SIG-M5 (cell line): ENCODE measurements at places on chromosomes 5 and 9.

DNA sequence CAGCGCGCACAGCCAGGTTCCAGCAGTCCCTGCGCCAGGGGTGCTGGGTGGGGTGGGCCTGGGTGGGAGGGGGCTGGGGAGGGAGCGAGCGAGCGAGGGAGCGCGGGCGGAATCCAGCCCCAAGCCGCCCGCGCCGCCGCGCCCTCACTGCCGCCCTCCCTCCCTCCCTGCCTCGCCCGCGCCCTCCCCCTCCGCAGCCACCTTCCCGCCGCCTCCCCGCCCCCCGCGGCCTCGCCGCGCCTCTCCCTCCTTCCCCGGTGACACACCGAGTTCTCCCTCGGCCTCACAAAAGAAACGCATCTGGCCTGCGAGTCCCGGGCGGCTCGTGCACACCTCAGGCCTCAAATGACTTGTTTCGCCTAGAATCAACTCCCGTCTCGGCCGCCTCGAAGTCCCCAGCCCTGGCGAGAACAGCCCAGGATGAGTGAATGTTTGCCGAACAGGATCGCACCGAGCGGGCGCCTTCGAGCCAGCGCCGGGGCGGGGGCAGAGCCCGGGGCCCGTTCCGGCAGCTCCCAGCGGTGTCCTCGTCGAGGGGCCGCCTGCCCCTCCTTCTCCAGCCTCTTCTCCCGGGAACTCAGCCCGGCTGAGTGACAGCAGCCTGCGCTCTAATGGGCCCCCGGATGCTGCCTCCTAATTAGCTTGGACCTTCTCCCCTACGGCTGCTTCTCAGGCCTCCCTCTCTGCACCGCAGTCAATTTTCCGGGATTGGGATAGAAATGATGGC lies 371 bp upstream of the PITX1 start:
- no peak for DNase-seq

- DNase-seq, result no peak
Measured at GRCh38 chr5:156497804-156498208, 170.8 kb downstream of the SGCD start.

DNA sequence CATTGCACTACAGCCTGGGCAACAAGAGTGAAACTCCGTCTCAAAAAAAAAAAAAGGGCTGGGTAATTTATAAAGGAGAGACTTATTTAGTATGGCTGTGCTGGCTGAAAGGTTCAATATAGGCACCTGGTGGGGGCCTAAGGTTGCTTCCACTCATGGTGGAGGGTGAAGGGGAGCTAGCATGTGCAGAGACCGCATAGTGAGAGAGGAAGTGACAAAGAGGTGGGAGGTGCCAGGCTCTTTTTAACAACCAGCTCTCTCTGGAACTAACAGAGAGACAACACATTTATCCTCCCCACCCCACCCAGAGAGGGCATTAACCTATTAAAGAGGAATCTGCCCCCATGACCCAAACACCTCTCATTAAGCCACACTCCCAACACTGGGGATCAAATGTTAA lies 28.9 kb upstream of the SERINC5 start:
- no peak for DNase-seq

DNA sequence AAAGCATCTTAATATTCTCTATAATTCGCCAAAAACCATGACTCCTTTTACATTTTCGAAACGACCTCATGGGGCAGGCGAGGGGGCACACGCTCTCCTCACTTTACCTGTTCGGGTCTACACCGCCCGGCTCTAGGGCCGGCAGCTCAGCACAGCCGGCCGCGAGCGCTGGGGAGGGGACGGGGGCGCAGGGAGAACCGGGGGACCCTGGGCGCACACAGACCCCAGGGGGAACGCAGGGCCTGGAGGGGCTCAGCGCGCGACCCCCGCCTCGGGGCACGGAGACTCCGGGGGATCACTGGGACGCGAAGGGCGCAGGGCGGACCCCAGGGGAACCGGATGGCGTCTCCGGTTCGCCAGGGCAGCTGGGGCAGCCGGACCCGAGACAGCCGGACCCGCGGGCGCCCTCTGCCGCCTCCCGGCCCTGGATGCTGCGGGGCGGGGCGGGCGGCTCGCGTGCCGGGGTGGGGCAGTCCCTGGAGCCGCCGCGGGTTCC lies at the start of gene AHRR:
AHRR (plus strand) TSS at position 485 of the 496 bp plus-strand sequence. CDS start 22,189 bp downstream, outside the sequence.
- DNase-seq, result no peak

GRCh38 chr9:86470326-86470725 lies 116.1 kb upstream of the TUT7 start:
- no peak for DNase-seq

DNA sequence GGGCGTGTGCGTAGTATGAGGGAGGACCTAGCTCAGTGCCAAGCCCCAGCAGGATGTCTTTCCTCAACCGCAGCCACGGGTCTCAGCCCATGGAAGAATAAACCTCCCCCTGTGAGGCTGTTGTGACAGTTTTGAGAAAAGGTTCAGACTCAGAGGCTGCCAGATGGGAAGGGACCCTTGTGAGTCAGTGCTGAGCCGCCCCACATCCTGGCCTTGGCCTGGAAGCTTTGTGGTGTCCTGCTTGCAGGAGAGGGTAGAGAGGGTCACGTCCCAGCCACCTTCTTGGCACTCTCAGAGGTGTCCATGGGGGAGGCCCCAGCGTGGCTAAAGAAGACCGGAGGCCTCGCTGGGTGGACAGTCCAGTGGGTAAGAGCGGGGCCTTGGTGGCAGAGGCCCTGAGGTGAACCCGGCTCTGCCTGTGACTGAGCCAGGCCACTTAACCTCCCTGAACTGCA lies 2.8 kb downstream of the GRHPR start:
- DNase-seq, result no peak

- DNase-seq, result no peak
Measured at GRCh38 chr9:88590558-88591146, 55.7 kb downstream of the NXNL2 start.

GRCh38 chr5:121497176-121497575 lies 354.5 kb upstream of the FTMT start:
- DNase-seq, result no peak

GRCh38 chr5:143447983-143448382 lies 44.5 kb upstream of the NR3C1 start:
- no peak for DNase-seq

DNA sequence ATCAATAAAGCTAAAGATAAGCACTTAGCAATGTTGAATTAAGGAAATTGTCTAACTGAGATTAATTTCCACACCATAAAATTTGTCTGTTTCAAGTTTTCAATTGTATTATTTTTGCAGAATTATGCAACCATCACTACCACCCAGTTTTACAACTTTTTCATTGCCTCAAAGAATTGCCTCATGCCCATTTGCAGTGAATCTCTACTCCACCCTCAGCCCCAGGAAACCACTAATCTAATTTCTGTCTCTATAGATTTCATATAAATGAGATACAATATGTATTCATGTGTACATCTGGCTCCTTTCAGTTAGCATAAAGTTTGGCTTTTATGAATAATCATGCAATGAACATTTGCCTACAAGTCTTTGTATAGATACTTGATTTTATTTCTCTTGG lies 72.9 kb downstream of the PTCD2 start:
- no peak for DNase-seq

DNA sequence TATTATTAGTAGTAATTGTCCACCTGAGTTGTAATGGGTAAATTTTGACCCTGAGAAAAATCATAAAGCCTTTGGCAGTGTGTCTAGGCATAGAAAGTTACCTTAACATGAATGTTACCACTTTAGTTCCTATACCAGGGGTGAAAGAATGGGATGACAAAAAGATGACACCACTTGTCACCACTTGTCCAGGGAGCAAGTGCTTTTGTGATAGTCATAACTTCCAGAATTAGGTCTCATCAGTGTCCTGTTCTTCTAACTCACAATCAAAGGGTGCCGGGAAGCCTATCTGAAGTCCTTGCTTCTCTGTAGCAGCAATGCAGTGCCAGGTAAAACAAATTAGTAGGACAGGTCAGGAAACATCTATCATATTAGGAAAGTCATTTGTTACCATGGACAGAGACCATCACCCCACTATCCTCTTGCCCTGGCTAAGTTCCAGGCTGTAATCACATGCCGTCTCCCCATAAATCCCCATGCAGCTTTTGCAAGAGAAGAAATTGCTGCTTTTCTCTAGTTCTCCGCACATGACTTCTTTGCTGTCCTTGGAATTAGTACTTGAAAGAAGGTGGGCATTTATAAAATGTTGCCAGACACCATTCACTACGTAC lies 156.5 kb upstream of the SGCD start:
- no peak for DNase-seq

DNA sequence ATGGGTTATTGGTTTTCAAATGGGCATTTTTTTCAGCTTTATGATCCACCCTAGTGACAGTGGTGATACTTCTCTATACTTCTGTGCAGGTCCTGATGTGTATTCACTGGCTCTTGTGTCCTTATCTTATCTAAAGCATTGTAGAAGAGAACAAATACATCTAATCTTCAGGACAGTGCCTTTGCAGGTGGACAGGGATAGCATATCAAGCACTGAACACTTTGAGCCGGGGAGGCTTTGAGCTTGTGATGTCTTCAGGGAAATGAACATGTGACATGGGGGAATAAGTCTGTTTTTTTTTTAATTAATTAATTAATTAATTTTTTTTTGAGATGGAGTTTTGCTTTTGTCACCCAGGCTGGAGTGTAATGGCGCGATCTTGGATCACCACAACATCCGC lies 115.5 kb upstream of the KLF4 start:
- no peak for DNase-seq

DNA sequence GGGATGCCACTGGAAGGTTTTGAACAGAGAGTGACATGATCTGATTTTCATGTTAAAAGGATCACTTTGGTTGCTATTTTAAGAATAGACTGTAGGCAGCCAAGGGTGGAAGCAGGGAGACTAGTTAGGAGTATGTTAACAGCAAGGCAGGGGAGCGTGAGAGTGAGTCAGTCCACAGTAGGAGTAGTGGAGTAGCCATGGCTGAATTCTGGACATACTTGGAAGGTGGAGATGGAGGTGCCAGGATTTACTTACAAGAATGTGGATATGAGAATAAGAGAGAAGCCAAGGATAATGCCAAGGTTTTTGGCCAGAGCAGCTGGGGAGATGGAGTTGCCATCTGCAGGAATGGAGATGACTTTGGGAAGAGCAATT lies 118.8 kb downstream of the GALNT10 start:
- DNase-seq, result no peak

GRCh38 chr5:43371821-43372220 lies 40.4 kb downstream of the CCL28 start:
- DNase-seq, result no peak

GRCh38 chr5:89303033-89303480 lies 420.1 kb upstream of the MEF2C start:
- no peak for DNase-seq

GRCh38 chr5:95066048-95066447 lies 218.8 kb downstream of the MCTP1 start:
- DNase-seq, result no peak

DNA sequence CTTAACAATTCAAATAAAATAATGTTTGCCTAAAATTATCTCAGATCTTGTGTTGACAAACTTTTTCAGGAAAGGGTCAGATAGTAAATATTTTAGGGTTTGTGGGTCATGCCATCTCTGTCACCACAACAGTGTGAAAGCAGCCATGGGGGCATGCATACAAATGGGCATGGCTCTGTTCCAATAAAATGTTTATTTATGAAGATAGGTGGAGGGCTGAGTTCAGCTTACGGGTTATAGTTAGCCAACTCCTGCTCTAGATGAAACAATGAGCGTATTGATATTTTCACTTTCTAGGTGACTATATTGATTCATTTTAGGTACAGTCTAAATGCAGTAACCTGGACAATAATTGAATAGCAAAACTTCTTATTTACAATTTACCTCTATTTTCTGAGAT lies 533.8 kb upstream of the CLINT1 start:
- no peak for DNase-seq

GRCh38 chr5:147411359-147412319 lies 98.2 kb downstream of the DPYSL3 start:
- DNase-seq, result no peak

DNA sequence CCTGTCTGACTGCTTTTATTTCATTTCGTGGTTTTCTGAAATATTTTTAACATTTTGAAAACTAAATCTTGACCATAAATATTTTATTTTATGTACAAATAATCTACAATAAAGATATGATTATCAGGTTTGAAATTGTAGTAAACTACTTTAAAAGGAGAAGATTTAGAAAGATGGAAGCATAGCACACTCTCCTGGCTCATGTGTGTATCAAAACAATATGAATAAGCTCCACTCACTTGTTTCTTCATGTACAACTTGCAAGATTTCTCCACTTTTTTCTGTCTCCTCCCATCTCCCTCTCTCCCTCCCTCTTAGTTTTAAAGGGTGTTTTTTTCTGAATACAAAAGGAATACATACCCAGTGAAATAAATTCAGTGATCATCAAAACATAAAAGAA lies 15.4 kb upstream of the VPS13A start:
- no peak for DNase-seq

DNA sequence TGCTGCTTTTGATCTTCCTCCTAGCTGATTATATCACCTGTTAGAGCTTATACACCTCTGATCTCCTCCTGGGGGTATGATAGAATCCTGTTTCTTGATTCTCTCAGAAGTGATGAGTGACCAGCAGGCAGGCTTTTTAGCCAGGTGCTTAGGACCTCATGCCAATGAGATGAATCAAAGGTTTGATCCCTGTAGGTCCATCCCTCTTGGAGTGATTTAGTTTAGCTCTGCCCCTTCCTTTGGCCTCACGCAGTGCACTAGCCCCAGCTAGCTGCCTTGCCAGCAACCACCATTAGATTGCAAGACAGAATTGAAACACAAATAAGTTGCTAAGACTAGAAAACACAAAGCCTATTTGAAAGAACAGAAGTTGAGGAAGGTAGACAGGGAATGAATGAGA lies 84.4 kb downstream of the ZSWIM6 start:
- no peak for DNase-seq

DNA sequence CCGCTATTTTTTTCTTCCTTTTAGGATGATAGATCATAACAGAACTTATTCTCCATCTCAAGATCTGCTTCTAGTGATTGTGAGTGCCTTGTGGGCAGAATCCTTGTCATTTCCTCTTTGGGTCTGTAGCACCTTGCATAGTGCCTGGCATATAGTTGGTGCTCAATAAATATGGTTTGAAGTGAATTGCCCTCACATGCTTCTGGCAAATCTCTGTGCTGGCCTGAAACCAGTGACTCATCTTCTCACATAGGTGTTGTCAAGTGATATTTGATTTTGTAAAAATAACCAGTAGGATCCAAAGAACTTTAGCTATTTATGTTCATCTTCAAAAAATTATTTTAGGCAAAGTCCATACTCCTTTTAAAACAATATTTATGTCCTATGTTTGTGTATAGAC lies 86.7 kb downstream of the GABRG2 start:
- DNase-seq, result no peak

GRCh38 chr9:105173306-105173705 lies 71.1 kb upstream of the SLC44A1 start:
- DNase-seq, result no peak

GRCh38 chr5:97967292-97967691 lies 784.2 kb upstream of the RIOK2 start:
- no peak for DNase-seq

DNA sequence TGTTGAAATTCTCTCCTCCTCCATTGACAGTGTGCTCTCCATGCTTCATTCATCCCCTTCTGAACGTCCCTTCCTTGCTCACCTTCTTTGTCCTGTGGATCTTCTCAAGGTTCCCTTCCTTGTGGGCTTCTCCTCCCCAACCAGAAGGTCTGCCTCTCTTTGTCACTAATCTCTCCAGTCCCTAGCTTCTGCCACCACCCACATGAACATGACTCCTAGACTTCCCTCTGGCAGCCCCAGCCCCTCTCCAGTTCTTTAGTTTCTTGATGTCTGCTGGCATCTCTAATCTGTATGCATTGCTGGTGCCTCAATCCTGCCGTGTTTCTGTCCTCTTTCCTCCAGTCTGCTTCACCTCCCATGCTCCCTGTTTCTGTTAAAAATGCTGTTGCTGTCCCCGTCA lies 79.3 kb downstream of the ARHGAP26 start:
- DNase-seq, result no peak
